ENCODE measurements at places on chromosomes 7 and 10.

GRCh38 chr7:4931943-4932342, 27.0 kb downstream of the MMD2 start:
- H3K36me3 ChIP-seq = no peaks in the 10 kb centered on the region
- H3K4me3 ChIP-seq = no peak overlapping the region
- no peaks in the 10 kb centered on the region for H3K4me1 ChIP-seq
- H3K27ac ChIP-seq = no peak overlapping the region
- H3K27me3 ChIP-seq = peaks cover 1% of the 10 kb centered on the region

- DNase-seq = no peak
- H3K27me3 ChIP-seq = no peaks in the 10 kb centered on the region
- H3K4me1 ChIP-seq = peaks cover 3% of the 10 kb centered on the region
- no peaks in the 10 kb centered on the region for H3K36me3 ChIP-seq
- H3K27ac ChIP-seq = no peak overlapping the region
Observed at GRCh38 chr7:540997-541396, 21.4 kb upstream of the PDGFA start.

- no peak overlapping the region for H3K27ac ChIP-seq
- H3K36me3 ChIP-seq = no peaks in the 10 kb centered on the region
- H3K4me1 ChIP-seq = no peaks in the 10 kb centered on the region
- no peaks in the 10 kb centered on the region for H3K27me3 ChIP-seq
- no peak overlapping the region for H3K4me3 ChIP-seq
- DNase-seq = no peak
Observed at GRCh38 chr10:24269476-24269875, 60.5 kb downstream of the KIAA1217 start.

- H3K36me3 ChIP-seq = peaks cover 3% of the 10 kb centered on the region
- H3K27me3 ChIP-seq = no peaks in the 10 kb centered on the region
- H3K27ac ChIP-seq = no peak overlapping the region
- DNase-seq = no peak
- H3K4me1 ChIP-seq = peaks cover 3% of the 10 kb centered on the region
Observed at GRCh38 chr7:105487579-105488571, 34.2 kb downstream of the PUS7 start.
